Activated naive CD4-positive, alpha-beta T cell treated with anti-CD3 and anti-CD28 coated beads, Interleukin-2, amount 10 ng/mL, durations not matched to agents 7 days and 5 days (primary cell): ENCODE measurements at places on chromosomes 1 and 21.
A peak's percentile ranks its signal among the peaks of the same experiment; 100 is the strongest.

GRCh38 chr1:20405893-20406604 lies 80.0 kb downstream of the CAMK2N1 start:
- DNase-seq: no peak

- DNase-seq: no peak
These were observed 80.2 kb upstream of the CHODL start for GRCh38 chr21:18164483-18164882.

DNA sequence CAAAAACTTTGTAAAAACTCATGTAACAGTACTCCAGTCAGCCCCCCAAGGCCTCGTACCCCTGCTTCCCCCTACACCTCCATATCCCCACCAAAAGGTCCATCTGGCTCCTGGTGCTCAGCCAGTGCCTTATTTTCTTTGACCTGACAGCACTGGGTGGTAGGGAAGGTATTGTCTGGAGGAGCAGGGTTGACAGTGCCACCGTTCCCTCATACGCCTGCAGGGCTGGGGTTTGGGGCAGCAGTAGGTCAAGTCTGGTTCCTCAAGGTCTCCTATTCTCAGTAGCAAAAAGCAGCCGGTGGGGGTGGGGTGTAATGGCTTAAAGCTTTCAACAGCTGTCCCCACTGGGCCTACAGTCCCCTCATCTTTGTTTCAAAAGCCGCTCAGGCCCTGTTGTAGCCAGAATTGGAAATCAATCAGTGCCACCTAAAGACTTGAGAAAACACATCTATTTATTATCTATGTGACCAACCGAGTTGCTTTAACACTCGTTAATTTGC lies 25.3 kb upstream of the TTF2 start:
- no peak for DNase-seq

GRCh38 chr1:203028784-203029553 lies 2.7 kb downstream of the PPFIA4 start:
- no peak for DNase-seq

DNA sequence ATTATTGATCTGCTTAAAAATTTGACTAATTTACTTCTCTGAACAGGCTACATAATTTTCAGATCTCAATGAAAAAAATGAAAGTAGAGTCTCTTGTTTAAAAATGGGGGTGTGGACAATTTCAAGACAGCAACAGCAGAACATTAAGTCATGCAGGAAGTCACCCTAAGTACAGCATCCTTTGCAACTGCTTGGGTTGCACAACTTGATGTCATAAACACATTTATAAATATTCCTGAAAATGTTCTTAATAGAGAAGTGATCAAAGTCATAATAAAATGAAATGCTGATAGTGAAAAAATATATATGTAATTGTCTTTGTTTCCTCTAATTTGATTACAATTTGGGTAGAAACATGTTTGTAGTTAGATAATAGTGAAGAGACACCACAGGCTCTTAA lies 79.3 kb downstream of the TNNI3K start:
- no peak for DNase-seq

DNA sequence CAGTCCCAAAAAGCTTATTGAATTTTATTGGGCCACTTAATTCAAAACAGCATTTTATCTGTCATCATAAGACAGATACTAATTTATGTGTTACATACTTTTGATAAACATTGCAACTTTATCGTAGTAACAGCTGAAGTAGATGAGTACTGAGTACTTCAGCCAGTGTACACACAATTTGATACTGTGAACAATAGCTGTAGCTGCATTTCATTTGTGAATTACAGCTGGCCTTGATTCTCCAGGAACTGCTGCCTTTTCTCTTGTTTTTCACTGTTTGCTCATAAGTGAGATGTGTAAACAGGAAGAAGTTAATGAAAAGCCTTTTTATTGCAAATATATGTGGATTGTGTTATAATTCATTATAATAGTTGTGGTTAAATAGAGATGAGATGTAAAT lies 10.2 kb downstream of the UAP1 start:
- DNase-seq: no peak

GRCh38 chr21:42991992-42992740 lies 17.8 kb downstream of the PKNOX1 start:
- DNase-seq: no peak

DNA sequence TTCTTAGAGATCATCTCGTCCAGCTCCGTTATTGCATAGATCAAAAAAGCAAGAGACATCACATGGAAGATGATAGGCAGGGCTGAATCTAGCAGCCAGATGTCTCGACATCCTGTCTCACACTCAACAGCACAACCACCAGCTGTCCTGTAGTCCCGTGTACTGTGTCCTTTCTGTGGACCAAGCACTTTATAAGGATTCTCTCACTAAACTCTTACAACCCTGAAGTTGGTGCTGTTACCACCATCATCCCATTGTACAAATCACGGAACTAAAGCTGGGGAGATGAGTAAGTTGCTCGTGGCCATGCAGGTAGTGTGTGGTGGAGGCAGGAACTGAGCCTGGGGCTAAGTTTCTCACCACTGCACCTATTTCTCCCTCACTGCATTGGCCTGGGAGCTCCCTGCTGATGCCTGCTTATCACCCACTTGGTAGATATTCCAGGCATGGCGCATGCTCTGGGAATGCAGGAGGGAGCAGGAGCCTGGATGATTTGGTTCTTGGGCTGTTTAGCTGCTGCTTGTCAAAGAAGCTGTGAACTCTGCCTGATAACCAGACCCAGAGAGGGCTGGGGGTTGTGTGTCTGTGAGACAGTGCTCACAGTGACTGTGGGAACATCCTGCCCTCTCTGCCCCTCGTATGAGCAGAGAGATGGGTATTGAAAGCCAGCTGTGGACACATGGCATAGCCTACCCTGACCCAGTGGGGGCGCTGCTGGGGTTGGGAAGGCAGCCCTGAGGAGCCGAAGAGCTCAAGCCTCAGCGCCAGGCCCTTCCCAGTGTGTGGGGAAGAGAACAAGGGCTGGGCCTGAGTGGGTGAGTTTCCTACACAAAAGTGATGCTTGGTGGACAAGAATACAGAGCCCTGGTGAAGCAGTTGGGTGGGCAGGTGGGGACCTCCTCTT lies 13.6 kb downstream of the PPFIA4 start:
- no peak for DNase-seq

GRCh38 chr1:18607289-18607760 lies 23.3 kb upstream of the PAX7 start:
- no peak for DNase-seq

- DNase-seq: peak; percentile 68
These were observed 31.3 kb downstream of the NSL1 start for GRCh38 chr1:212760126-212760823.

DNA sequence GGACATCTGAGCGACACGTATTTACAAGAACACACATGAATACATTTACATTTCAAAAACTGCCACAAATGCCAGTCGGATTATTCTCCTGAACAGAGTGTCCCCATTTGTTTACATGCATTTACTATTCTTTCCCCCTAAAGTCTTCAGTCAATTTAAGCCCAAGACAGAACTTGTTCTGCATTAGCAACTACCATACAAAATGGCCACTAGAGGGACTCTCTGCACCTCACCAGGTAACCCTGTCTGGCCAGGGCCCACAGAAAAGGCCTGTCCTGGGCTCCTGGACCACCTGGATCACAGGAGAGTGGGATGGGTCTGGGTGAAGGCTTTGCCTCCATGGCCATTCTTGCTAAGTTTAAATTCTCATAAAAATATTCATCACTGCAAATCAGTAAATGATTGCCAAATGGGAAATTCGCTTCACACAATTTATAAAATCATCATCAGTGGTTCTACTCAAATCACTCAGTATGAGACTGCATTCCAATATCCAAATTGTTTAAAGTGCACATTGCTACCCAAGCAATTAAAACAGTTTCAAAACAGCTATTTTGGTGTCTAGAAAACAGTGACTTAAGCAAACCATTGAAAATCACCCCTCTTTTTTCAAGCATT lies 12.5 kb upstream of the GUCA2A start:
- DNase-seq: peak; percentile 46

- no peak for DNase-seq
These were observed 3.3 kb upstream of the LPAR3 start for GRCh38 chr1:84896279-84896678.

DNA sequence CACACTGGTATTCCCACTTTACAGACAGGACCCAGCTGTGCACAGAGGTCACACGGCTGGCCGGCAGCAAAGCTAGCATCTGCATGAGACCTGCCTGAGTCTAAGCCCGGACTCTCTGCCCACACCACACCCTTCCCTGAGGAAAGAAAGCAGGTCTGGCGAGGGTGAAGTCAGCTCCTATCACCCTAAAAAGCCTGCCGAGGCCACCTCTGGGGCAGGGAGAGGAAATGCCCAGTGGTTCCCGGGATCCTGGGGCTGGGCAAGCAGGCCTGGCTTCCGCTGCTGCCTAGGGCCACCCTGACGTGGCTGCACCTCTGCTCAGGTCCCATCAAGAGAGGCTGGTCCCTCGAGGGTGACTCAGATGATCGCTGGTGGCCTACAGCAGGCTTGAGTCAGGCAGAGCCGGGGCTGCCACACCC lies 42.2 kb downstream of the RAP1GAP start:
- no peak for DNase-seq

DNA sequence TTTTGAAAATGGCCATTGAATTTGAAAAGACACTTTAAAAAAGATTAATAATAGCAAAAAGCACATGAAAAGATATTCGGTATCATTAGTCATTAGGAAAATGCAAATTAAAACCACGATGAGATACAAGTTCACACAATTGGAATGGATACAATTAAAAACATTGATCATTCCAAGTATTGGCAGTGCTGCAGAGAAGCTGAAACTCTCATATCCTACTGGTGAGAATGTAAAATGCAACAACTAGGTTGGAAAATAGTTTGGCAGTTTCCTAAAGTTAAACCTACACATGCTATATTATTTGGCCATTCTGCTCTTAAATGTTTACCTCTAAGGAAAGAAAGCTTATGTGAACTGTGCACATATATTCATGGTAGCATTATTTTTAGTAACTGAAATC lies 838.7 kb upstream of the PRMT6 start:
- no peak for DNase-seq

GRCh38 chr1:37723390-37724078 lies 31.2 kb downstream of the CDCA8 start:
- DNase-seq: no peak

GRCh38 chr1:230844561-230844960 lies 23.8 kb downstream of the C1orf198 start:
- DNase-seq: no peak

DNA sequence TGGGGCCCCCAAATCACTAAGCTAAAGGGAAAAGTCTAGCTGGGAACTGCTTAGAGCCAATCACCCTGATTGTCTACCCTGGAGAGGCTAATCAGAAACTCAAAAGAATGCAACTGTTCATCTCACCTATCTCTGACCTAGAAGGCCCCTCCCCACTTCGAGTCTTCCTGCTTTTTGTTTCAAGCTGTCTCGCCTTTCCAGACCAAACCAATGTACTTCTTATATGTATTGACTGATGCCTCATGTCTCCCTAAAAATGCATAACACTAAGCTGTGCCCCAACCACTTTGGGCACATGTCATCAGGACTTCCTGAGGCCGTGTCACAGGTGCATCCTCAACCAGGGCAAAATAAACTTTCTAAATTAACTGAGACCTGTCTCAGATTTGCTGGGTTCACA lies 209.5 kb downstream of the APP start:
- no peak for DNase-seq

- DNase-seq: peak; percentile 54
These were observed 13.0 kb downstream of the RCC1 start for GRCh38 chr1:28518745-28519341.

DNA sequence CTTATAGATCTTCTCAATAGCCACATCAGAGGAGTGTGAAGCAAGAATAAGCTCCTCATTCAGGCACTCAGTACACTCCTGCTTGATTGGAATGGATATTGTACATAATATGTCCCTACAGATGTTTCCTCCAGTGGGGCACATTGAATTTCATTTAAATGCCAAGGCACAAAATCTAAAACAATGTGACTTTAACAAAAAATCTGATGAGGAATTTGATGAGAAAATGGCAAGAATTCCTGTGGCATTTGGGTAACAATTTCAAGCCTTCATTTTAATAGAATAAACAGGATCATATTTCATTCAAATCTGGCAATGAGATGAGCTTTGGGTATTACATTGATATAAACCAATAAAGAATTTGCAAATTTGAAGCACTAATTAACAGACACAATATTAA lies 307.7 kb upstream of the PKN2 start:
- DNase-seq: no peak

DNA sequence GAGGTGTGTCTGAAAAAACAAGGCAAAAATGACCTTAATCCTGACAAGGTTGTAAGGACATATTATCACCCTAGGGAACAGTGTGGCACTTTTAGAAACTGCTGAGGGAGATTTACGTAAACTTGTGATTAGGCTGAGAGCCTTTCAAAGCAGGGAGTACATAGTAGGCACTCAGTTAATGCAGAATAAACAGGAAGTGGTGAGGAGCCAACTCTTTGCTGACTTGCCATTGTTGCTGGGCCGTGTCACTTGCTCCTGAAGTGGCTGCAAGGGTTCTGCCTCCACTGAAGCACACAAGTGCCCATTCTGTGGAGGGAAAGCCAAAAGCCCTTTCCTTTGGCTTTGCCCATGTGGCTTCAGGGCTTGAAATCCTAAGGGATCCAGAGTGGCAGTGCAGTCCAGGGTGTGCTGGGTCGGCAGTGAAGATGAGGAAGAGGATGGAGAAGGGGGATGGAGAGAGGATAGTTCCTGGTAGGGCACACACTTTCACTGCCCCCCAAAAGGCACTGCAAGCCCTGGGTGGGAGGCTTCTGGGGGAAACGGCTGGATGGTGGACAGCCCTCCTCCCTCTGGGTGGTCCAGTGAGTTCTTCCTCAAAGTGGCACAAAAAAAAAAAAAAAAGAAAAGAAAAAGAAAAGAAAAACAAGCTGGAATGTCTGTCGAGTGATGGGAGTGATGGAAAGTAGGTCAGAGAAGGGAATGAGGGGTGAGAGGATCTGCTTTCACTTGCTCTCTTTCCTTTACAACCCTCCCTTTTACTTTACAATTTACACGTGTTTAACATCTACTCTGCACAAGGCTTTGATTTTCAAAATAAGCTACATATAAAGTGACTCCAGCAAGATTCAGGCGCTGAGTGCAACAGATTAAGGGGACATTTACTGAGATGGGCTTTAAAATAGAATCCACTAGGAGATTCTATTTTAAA lies 13.7 kb upstream of the RHEX start:
- no peak for DNase-seq

DNA sequence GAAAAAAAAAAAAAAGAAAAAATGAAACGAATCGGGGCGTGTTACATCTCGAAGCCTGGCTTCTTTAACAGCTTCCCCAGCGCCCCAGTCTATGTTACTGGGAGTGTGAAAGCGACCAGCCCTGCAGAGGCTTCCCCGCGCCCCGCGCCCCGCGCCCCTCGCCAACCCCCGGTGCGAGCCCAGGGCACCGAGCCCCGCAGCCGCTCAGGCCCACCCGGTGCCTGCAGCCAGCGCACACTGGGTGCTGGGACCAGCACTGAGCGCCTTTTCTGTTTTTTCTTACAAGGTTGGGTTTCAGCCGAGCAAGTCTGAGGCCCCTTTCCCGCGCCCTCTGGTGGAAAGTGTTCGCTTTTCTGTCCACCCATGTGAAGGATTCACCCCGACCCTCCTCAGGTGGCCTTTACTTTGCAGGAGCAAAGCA lies 42.1 kb upstream of the ZNF496 start:
- peak; percentile 76 for DNase-seq

GRCh38 chr1:171134204-171134923 lies 43.7 kb downstream of the FMO3 start:
- DNase-seq: no peak
